ENCODE measurements at places on chromosomes 6 and 20.

GRCh38 chr6:130788954-130789353 is 38.3 kb upstream of the SMLR1 start:
- DNase-seq: no peak

DNA sequence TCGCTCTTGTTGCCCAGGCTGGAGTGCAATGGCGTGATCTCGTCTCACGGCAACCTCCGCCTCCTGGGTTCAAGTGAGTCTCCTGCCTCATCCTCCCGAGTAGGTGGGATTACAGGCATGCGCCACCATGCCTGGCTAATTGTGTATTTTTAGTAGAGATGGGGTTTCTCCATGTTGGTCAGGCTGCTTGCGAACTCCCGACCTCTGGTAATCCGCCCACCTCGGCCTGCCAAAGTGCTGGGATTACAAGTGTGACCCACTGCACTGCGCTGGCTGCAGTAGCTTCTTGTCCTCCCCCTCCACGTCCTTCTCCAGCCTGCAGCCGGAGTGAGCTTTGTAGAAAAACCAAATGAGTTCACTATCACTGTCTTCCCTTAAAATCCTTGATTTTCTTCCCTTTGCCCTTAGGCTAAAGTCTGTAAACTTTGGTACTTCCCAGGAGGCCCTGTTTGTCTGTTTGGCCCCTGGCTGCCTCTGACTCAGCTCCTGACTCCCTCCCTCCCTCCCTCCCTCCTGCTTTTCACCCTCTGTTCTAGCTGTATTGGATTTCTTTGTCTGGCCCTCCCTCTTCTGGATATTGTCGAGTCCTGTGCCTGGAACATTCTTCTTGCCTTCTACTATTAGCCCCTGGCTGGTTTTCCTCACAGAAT is 12.9 kb downstream of the PARD6B start:
- no peak for DNase-seq

GRCh38 chr6:25794784-25795183 is 37.1 kb downstream of the SLC17A1 start:
- no peak for DNase-seq

DNA sequence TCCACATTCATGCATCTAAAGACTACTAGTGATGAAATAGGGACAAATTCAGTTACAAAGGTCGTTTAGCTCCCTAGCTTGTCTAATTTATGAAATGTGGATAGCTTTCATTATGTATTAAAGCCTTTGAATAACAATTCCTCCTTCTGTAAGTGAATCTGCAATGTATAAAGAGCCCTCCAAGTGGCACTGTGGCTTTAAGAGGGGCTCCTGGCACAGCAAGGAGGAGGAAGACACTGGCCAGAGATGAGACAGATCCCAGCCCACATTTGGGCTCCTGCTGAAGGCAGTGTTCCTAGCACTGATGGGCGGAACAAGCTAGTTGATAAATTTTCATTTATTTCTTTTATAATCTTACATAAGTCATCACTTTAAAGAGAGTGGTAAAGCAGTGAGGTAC is 17.6 kb upstream of the FUCA2 start:
- no peak for DNase-seq

DNA sequence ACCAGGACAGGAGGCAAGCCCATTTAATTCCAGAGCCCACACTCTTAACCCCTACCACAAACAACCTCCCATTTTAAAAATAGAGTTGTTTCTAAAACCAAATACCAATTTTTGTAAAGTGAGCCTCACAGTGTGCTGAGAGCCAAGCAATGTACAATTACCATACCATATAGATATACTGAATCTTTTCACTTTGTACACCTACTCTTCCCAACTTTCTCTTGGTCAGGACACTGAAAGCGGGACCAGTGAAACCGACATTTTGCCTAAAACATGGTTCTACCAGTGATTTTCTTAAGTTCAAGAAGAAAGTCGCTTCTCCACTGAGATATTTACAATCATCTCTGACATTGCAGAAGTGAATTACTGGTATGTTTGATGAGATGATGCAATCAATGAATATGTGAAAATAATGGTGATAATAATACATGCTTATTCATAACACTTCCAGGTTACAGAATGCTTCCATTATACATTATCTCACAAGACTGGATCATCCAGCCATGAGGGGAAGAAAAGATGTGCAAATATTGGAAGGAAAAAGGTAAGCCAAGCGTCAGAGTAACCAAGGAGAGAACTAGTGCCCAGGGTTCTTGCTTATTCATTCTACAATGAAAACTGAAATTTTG is 74.1 kb downstream of the HIVEP2 start:
- no peak for DNase-seq

GRCh38 chr6:126640921-126641320 is 301.0 kb downstream of the CENPW start:
- DNase-seq: no peak

DNA sequence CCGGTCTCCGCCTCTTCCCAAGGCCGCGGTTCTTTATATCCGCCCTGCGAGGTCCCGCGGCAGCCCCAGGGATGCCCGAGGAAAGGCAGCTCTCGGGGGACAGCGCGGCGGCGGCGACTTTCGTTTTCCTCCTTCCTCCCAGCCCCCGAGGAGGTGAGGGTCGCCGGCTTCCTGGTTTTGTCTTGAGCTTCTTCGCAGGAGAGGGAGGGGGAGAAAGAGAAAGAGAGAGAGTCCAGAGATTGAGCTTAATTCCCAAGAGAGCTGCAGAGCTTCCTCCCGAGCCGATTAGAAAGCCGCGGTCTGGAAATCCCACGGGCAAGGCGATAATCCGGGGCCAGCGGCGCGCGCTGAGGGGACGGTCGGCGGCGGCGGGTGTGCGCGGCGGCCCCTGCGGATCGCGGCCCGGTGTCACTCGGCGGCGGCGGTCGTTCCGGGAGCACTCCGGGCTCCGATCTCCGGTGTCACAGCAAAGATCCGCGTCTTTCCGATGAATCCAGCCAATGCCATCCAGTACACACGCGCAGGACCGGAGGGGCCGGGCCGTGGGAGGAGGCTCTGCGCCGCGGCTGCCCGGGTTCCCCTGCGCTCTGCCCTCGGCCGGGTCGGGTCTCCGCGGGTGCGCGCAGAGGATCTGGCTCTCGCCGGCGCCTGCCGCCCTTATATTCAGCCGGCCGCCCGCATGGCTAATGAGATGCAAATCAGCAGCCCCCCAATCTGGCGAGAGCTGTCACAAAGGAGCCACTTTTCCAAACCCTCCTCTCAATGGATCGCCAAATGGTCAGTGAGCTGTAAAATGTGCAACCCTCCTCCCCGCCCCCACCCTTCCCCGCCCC is at the start of gene DLL1:
Gene DLL1, minus strand, starts transcription at position 783 of the 833 bp plus-strand sequence. CDS start 939 bp downstream, outside the sequence.
- peak; percentile 15 for DNase-seq
